Stimulated activated CD4-positive, alpha-beta T cell treated with anti-CD3 and anti-CD28 coated beads, Interleukin-15, amount 100 ng/mL, for 48 hours (primary cell): ENCODE measurements at places on chromosomes 16 and 17.

DNA sequence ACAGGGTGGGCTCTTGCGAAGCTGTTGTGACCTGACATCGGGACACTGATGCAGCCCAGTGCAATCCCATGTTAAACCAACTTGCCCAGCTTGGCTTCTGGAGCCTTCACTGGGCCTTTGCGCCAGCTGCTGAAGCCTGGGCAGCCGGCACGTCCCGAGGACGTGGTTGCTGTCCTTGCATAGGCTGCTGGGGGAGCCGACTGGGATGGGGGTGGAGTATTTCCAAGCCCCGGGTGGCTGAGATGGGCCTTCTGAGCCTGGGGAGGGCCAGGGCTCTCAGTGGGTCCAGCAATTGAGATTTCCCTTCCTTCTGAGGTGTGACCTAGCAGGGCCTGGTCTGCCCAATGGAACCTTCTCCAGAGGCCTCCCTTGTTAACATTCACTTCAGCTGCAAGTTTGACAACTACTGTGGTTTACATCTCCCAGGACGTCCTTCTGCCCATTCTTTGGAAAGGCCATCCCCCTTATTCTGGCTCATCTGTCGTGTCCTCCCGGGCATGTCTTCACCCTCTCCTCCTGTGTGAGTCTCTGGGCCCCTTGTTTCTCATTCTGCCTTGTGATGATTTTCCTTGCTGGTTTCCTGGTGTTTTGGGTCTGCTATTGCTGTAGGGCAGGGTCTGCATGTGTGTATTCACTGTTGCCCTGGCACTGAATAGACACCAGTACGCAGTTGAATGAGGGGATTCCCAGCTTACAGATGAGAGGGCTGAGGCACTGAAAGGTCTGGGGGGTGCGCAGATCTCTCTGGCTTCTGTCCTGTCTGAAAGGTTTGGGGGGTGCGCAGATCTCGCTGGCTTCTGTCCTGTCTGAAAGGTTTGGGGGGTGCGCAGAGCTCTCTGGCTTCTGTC, 34.4 kb downstream of the HAPSTR1 start:
- no peak for DNase-seq

- no peak for DNase-seq
These were observed 2.5 kb upstream of the STARD3 start for GRCh38 chr17:39634384-39634871.

DNA sequence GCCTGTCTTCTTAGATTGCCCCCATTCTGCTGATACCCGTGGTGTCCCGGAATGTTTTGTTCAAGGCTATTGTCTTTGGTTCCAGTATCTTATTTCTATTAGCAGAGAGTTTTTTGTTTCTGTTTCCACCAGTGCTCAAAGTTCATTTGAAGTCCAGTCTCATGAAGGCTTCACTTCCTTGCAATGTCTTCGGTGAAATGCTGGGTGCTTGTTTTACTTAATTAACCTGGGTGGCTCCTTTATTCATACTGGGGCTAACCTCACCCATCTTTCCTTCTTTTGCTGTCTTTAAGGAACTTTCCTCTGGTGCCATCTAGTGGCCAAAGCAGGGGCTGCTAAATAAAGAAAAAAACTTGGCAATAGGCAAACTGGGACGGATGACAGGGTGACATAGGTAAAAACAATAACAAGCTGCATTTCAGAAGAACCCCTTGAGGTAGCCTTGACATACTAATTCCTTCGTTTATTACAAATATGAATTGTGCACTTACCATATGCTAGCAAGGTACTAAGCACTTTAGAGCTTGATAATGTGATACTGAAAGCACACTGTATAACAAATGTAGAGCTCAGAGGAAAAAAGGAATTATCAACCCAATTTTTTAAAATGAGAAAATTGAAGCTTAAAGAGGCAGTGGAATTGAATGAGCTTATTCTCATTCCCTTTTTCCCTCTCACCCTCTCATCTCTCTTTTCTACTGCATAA, 2.8 kb upstream of the SMIM36 start:
- peak; percentile 52 for DNase-seq

- DNase-seq, result no peak
These were observed 26.3 kb downstream of the VPS53 start for GRCh38 chr17:688100-688989.

- no peak for DNase-seq
These were observed 26.1 kb downstream of the LGALS3BP start for GRCh38 chr17:78953356-78954350.

- DNase-seq, result no peak
These were observed 202.9 kb downstream of the IRF8 start for GRCh38 chr16:86101897-86102157.

DNA sequence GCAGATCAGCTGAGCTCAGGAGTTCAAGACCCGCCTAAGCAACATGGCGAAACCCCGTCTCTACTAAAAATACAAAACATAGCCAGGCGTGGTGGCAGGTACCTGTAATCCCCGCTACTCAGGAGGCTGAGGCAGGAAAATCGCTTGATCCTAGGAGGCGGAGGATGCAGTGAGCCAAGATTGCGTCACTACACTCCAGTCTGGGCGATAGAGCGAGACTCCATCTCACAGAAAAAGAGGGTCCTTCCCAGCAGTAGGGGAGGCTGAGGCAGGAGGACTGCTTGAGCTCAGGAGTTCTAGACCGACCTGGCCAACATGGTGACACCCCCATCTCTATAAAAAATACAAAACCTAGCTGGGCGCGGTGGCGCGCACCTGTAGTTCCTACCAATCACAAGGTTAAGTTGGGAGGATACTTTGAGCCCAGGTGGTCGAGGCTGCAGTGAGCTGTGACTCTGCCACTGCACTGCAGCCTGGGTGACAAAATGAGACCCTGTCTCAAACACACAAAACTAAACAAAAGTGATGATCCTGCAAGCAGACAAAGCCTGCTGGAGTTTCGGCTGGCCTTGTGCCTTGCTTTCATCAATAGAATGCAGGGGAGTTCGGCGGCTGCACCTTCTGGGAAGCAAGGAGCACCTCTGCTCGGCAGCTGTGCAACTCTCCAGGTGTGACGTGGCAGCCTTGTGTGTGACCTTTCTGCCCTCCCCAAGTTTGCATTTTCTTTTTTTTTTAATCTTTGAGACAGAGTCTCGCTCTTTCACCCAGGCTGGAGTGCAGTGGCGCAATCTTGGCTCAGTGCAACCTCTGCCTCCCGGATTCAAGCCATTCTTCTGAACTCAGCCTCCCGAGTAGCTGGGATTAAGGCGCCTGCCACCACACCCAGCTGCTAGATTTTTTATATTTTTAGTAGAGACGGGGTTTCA, 12.4 kb upstream of the YWHAE start:
- no peak for DNase-seq

DNA sequence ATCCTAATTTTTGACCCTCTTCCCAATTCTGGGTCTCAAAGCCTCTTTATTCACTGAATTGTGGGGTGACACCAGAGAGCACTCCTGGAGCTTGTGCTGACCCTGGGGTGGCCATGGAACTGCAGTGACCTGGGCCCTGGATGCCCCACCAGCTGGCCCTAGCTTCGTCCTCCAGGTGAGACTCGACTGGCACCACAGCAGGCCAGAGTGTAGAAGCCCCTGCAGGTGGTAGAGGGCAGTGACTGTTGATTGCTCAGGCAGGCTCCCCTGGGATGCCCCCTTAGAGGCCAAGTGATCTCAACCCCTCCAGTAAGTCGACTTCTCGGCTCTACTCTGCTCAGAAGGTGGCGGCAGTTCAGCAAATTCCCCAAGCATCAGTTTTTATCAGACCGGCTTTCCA, 6.4 kb downstream of the FA2H start:
- DNase-seq, result no peak

- DNase-seq, result no peak
These were observed 289.7 kb downstream of the FOXL1 start for GRCh38 chr16:86868070-86868469.

GRCh38 chr17:64574646-64575045, 67.9 kb downstream of the CEP95 start:
- no peak for DNase-seq

DNA sequence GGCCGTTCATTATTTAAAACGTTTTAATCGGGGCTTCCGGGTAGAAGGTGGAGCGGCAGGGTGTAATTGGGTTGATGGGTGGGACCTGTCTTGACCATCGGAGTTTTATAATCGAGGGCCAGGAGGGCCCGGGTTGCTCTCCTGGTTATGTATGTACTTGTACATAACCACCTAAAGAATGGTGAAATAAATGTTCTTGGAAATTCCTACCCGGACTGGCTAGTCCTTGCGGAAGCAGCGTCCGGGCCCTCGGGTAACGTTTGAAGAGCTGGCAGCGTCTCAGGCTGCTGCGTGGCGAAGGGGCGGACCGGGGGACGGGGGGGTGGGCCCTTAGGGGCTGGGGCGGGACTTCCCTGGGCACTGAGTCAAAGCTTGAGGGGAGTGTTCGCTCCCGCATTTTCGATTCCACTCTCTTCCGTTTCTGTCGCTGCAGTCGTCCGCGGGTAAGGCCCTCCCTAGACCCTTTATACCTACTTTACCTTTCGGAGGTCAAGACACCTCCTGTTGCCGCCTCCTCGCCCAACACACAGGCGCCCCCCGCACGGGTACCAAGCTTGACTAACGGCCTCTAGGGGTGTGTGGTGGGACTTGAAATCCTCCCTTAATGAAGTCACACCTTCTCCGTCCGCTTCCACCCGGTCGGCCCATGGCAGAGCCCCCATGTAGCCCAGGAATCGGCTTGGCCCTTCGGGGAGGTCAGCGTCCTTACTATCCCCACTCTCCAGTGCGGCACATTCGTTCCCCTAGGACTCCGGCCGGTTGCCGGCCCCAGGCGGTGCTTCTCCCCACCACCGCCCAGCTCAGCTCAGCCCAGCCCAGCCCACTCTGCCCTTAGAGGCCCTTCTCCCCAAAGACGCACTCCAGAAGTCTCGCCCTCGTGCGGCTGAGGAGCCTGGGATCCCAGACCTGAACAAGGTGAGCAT, at the start of gene TMEM106A:
TSS of gene TMEM106A (plus strand) at position 396 of the 923 bp plus-strand sequence. CDS start 1,167 bp downstream, outside the sequence.
- DNase-seq, result peak; percentile 53

- no peak for DNase-seq
These were observed 15.4 kb upstream of the TMEM220 start for GRCh38 chr17:10745231-10745630.

GRCh38 chr17:50613007-50613992, 21.4 kb upstream of the ABCC3 start:
- no peak for DNase-seq

GRCh38 chr16:13289515-13289914, 388.1 kb downstream of the SHISA9 start:
- no peak for DNase-seq

DNA sequence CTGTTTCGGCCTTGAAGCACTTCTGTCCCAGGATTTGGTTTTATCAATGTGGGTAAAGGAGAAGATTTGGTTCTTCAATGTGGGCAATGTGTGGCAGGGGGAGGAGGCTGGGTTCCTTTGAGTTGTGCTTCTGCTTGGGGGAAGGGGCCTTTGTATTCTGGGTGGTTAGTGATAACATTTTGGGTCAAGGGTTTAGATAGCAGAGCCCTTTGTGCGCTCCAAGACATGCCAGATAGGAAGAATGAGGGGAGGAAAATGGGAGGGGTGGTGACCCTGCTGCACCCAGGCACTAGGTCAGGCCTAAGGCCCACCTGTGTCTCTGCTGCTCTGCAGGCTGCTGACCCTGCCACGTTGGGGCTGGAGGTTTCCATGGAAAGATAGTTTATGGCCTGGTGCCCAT, 40.0 kb upstream of the CDC42EP4 start:
- no peak for DNase-seq

DNA sequence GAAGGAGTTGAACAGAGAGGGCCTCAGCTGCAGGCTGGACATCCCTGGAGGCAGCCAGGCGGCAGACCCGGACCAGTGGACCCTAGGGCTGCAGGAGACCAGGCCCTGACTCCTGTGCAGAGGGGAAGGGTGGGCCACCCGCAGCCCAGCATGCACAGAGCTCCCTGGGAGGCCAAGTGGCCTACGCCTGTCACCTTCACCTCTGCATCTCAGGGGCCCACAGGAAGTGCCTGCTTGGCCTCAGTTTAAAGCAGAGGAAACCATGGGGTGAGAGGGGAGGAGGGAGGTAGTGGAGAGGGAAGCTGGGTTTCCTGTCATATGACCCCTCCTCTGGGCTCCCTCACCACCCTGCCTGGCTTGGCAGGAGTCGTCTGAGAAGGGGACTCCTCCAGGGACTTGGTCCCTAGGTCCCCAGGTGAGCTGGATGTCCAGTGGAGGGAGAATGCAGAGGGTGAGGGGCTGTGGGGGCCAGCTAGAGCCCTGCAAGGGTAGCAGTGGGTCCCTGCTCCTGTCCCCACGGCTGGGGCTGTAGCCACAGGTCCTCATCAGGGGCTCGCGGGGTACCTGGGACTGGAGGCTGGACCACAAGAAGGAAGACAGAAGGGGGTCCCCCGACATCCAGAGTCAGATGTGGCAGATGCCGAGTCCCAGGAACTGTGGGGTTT, at the start of gene TMC8:
TSS of gene TMC8 (plus strand) at position 335 of the 665 bp plus-strand sequence. CDS start 818 bp downstream, outside the sequence.
- DNase-seq, result peak; percentile 62

GRCh38 chr17:79654960-79655382, 44.1 kb upstream of the RBFOX3 start:
- DNase-seq, result no peak

GRCh38 chr17:61058066-61058465, 341.6 kb upstream of the TBX2 start:
- DNase-seq, result no peak

DNA sequence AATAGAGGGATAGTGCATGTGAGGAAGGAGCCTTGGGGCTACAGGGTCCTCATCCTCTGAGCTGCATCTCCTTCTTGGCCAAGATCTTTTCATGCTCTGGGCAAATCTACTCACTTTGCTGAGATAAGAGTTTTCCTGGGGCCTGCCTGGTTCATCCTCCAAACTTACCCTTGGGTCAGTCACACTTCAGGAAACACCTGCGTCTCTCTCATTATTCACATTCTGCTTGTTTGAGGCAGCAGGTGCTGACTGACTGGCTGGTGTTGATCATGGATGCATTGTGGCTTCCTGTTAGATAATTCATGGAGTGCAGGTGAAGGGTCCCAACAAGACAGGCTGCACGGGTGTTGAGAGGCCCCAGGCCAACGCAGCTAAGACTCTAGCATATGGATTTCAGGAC, 162.6 kb downstream of the SALL1 start:
- no peak for DNase-seq

DNA sequence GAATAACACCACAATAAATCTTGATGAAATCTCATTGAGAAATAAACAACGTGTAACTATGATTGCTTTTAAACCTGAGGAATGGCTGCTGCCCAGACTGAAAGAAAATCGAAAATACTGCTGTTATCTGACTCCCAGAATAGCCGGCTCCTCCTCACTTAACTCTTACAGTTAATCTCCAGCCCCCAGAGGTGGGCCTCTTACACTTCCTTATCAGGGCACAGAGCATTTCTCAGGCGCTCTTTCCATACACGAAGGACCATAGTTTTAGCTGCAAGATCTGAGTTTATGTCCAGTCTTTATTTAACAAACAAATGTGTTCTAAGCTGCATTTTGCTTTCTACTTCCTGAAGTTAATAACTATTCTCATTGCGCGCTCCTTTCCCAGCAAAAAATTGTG, 206.9 kb downstream of the MAP2K4 start:
- DNase-seq, result no peak

DNA sequence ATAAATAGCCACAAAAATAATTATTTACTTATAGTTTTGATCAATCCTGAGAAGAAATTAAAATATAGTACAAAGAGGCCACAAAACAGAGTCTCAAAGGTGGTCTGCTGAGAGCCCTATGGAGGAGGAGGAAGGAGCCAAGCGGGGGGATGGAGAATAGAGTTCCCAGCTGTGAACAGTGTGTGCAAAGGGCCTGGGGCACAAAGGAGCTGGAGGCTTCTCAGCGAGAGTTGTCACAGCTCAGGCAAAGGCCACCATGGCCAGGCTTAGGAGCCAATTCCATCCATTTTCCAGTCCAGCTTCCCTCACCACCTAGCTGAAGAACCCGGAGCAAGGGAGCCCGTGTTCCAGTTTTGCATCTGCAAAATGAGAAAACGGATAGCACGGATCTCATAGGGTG, 5.4 kb upstream of the ZNF423 start:
- no peak for DNase-seq

- DNase-seq, result no peak
These were observed 169.8 kb downstream of the PITPNC1 start for GRCh38 chr17:67546578-67547527.
